ENCODE measurements at places on chromosomes 3 and 15. TPM values are rescaled to one million over a fixed set of nuclear protein-coding genes. Genes with fewer than 3 reads are reported as not detected.
A peak's percentile ranks its signal among the peaks of the same experiment; 100 is the strongest.

DNA sequence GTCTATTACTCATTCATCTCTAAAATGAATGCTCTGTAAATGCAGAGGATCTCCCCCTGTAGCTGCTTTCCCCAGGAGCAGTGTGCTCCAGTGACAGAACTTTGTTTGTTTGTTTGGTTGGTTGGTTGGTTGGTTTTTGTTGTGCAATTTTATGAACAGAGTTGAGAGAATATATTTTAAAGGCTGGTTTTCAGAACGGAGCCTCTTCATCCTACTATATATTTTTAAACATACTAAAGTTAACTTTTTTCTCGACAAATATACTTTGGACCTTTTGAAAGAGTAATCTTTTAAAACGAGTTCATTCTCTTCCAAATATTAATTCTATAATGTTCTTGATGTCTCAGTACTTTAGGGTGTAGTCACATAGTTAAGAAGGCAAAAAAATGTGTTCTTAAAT is 20.2 kb downstream of the RYR3 start:
- H3K27me3 ChIP-seq, result peaks cover 63% of the 10 kb centered on the region
- H3K36me3 ChIP-seq, result no peaks in the 10 kb centered on the region
- H3K27ac ChIP-seq, result no peak overlapping the region

DNA sequence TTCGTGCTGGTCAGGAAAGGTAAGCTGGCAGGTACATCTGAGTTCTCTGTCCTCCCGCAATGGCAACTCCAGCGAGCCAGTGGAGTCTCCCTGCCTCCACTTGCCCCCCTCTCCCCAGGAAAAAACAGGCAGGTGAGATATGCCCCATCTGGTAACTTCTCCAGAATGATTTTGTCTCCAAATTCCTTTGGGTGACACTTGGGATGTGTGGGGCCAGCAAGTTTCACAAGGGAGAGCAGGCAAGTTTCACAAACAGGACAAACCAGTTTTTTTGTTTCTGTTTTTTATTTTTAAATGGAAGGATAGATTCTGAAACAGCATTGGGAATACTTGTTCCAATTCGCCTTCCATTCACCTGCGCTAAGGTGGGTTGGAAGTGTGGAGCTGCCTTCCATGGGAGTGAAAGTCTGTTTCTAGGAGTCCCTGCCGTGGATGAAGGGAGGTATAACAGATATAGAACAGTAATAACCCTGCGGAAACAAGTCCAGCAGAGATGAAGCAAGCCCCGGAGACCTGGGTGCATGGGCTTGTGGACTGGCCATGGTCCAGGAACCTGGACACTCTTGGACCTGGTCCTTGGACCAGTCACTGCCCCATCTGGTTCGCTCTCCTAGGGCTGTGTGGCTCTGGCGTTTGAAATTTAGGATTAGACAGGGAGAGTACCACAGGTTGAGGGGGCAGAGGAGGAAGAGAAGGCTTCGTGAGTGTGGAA is 22.9 kb upstream of the KIF23 start:
- DNase-seq, result peak; percentile 73
- H3K4me3 ChIP-seq, result peak overlapping the region; percentile 57
- peak overlapping the region; percentile 98 for H3K27ac ChIP-seq
- no peaks in the 10 kb centered on the region for H3K36me3 ChIP-seq
- no peaks in the 10 kb centered on the region for H3K27me3 ChIP-seq

GRCh38 chr3:52978109-52978754 is 67.6 kb downstream of the SFMBT1 start:
- H3K27me3 ChIP-seq, result no peaks in the 10 kb centered on the region
- no peaks in the 10 kb centered on the region for H3K4me1 ChIP-seq
- no peaks in the 10 kb centered on the region for H3K36me3 ChIP-seq
- H3K27ac ChIP-seq, result no peak overlapping the region

LRRIQ4 gene
- total RNA-seq, result not detected

DNA sequence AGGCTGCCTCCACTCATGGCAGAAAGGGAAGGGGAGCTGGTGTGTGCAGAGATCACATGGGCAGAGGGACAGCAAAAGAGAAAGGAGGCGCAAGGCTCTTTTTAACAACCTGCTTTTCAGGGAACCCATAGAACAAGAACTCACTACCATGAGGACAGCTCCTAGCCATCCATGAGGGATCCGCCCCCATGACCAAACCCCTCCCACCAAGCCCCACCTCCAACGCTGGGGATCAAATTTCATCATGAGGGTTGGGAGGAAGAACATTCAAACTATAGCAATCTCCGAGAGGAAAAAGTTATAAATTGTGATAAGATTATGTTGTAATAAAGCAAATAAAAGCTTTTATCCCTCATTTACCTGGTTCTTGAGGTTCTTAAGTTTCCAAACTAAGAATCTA is 84.7 kb upstream of the LMCD1 start:
- H3K36me3 ChIP-seq, result no peaks in the 10 kb centered on the region
- no peak overlapping the region for H3K27ac ChIP-seq
- H3K27me3 ChIP-seq, result no peaks in the 10 kb centered on the region
- peak; percentile 60 for DNase-seq

DNA sequence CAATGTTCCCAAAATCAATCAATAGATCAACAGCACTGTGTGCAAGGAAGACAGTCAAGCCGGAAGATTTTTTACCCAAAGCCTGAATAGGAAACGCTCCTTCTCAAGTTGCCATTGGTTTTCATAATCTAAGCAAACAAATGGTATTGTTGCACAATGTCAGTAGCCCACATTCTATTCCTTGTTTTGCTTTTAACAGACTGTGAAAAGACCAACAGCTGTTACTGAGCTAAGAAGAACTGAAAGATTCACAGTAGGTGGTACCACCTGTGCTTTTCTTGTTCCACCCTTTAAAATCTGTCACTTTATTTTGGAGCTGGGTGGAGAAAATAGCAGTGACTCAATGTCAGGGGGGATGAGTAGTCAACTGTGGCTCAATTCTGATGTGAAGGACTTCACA is 357.5 kb upstream of the CADM2 start:
- H3K4me1 ChIP-seq, result peaks cover 12% of the 10 kb centered on the region
- peak; percentile 35 for DNase-seq
- no peak overlapping the region for H3K4me3 ChIP-seq
- no peaks in the 10 kb centered on the region for H3K36me3 ChIP-seq
- no peak overlapping the region for H3K27ac ChIP-seq

DNA sequence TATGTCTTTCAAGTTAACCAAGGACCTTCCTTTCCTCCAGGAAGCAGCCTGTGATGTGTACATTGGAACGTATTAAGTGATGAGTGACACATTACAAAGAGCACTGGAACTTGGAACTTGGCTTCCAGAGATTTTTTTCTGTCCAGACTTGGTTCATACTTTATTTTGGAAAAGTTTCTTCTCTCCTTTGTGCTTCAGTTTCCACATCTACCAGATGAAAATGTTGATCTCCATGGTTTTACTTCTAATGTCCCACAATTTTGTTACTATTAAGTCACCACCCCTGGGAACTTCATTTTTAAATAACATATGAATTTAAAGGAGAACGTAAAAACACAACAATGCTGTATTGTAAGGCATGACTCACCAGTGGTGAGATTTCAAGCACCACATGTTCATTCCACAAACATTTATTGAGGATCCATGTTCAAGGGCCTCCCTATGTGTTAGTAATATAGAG is 290.7 kb upstream of the LMCD1 start:
- peak; percentile 43 for DNase-seq
- no peak overlapping the region for H3K27ac ChIP-seq
- no peaks in the 10 kb centered on the region for H3K36me3 ChIP-seq
- H3K4me1 ChIP-seq, result no peaks in the 10 kb centered on the region
- no peak overlapping the region for H3K4me3 ChIP-seq

RHCG gene
- not detected for total RNA-seq

- H3K36me3 ChIP-seq, result no peaks in the 10 kb centered on the region
- H3K4me3 ChIP-seq, result no peak overlapping the region
- DNase-seq, result no peak
- no peaks in the 10 kb centered on the region for H3K4me1 ChIP-seq
Measured at GRCh38 chr15:92043283-92043682, 189.8 kb downstream of the SLCO3A1 start.

- DNase-seq, result no peak
- H3K27me3 ChIP-seq, result no peaks in the 10 kb centered on the region
- H3K4me3 ChIP-seq, result no peak overlapping the region
Measured at GRCh38 chr15:47971637-47972036, 149.2 kb upstream of the SLC24A5 start.

CYP1A1 gene
- 2.3 TPM for total RNA-seq

CMTM8 gene
- 5.2 TPM for total RNA-seq

DNA sequence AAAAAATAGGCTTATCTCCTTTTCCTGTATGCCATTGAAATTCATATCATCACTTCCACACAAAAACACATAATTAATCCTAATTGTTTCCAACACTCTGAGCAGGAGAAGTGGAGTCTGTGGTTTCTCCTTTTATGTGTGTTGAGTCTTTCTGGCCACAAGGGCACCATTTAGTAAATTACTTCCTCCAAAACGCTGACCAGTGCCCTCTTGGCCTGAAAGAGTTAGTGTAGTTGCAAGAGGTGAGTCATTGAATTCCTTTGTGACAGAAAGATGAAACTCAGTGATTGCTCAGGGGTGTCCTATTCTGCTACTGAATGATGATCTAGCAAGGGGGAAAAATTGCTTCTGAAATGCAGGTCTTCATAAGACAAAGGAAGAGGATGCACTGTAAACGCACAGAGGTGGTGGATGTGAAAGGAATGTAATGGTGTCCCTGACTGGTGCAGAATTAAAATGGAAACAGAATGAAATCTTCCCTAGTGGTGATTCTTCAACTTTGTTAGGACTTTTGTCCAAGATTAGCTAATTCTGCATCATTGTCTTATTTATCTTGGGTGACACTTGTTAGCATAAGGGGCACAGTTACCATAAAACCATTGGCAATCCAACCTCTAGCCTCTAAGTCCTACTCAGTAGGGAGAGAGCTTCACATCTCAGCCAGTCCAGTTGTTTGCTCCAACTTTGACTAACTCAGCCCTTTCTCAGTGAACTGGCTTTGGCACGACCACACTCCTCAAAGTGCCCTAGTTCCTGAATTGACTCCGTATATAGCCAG is 208.4 kb upstream of the NANOGP8 start:
- no peaks in the 10 kb centered on the region for H3K36me3 ChIP-seq
- H3K27ac ChIP-seq, result peak overlapping the region; percentile 10
- peak; percentile 89 for DNase-seq

EPHA6 gene
- total RNA-seq, result 1.8 TPM

DNA sequence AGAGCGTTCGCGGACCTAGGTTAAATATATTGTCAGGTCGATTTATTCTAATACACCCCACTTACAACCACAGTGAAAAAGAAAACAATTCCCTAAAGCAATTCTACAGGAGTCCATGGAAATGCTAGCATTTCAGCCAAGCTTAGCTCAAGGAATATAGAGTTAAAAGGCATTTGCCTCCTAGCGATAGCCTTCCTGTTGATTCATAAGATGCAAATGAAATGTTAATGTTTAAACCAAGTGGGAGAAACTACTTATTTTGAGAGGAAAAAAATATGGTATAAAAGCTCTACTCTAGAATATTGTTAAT is 1.7 kb upstream of the ALCAM start:
- no peaks in the 10 kb centered on the region for H3K27me3 ChIP-seq
- no peak for DNase-seq
- H3K4me3 ChIP-seq, result peak overlapping the region; percentile 83
- no peaks in the 10 kb centered on the region for H3K36me3 ChIP-seq
- H3K4me1 ChIP-seq, result peaks cover 53% of the 10 kb centered on the region
- H3K27ac ChIP-seq, result peak overlapping the region; percentile 96

GRCh38 chr15:76172782-76173181 is 113.0 kb downstream of the TMEM266 start:
- no peak overlapping the region for H3K27ac ChIP-seq
- no peaks in the 10 kb centered on the region for H3K36me3 ChIP-seq
- H3K4me3 ChIP-seq, result no peak overlapping the region
- no peak for DNase-seq
- no peaks in the 10 kb centered on the region for H3K27me3 ChIP-seq

ACKR2 gene
- total RNA-seq, result 1.3 TPM

All from PC-3 (cell line).